ENCODE measurements at places on chromosomes 6 and 20.

DNA sequence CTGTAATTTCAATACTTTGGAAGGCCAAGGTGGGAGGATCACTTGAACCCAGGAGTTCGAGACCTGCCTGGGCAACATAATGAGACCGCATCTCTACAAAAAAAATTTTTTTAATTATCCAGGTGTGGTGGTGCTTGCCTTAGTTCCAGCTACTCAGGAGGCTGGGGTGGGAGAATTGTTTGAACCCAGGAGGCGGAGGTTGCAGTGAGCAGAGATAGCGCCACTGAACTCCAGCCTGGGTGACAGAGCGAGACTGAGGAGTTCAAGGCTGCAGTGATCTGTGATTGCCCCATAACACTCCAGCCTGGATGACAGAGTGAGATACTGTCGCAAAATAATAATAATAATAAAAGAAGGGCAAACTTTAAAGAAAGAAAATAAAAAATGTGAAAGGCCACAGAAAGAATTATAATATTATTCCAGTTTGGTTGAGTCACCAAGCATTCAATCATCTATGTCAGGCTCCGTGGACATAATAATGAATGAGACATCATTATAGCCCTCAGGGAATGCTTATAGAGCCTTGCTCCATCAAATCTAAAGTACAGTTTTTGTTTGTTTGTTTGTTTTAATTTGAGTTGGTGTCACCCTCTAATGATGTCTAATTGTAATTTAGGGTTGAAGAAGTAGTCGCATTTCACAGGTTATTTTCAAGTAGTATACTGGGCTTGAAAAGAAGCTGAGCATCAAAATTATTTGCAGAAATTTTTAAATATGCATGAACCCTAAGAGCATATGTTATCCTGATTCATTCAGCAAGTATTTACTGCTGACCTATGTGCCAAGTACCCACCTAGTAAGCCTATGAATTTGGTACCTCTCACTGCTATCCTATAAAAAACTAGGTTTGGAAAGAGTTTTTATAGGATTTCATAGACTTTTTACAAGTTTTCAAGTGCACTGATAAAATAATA is 15.1 kb downstream of the GLYATL3 start:
- no peak for DNase-seq

DNA sequence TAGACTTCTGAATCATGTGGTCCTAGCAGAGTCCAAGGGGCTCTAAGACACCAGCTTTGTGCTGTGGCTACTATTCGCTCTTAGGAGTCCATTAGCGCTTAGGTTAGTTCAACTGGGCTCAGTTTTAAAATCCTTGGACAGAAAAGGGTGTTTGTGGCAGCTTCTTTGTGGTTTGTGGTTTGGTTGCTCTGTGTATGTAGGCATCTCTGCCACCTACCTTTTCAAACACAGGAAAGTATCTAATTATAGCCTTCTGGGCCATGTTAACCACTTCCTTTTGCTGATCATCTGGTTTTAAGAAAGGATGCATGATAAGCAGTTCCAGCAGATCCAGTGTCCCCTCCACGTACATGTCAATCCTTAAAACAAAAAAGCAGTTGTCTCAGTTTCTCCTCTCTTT is 10.8 kb downstream of the GSTA4 start:
- DNase-seq = no peak

- no peak for DNase-seq
These were observed 11.4 kb downstream of the HLA-E start for GRCh38 chr6:30500421-30501355.

DNA sequence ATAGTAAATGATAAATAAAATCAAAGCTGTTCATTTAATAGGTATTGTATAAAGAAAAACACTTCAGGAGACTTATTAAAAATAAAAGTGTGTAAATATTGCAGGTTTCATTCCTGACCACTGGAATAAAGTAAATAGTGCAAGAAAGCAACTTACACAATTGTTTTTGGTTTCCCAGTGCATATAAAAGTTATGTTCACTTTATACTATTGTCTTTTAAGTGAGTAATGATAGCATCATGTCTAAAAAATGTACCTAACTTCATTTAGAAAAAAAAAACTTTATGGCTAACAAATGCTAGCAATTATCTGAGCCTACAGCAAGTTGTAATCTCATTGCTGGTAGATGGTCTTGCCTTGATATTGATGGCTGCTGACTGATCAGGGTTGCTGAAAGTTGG is 726.6 kb upstream of the POU3F2 start:
- DNase-seq = no peak

GRCh38 chr6:65259059-65259458 is 448.0 kb downstream of the EYS start:
- no peak for DNase-seq

DNA sequence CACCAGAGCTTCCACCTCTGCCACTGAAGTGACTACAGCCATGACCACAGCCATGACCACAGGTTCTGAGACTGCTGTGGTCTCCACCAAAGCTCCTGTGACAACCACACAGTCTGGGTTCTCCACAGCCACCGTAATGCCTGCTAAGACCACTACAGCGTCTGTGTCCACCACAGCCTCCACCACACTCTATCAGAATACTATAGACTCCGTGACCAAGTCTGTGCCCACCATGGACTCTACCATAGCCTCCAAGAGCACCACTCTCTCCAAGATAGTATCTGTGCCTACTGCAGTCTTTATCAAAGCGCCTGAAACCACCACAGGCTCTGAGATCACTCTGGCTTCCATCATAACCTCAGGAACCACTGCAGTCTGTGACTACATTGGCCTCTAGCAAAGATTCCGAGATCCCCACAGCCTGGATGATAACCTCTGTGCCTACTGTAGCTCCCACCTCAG is 18.3 kb upstream of the MUC21 start:
- no peak for DNase-seq

DNA sequence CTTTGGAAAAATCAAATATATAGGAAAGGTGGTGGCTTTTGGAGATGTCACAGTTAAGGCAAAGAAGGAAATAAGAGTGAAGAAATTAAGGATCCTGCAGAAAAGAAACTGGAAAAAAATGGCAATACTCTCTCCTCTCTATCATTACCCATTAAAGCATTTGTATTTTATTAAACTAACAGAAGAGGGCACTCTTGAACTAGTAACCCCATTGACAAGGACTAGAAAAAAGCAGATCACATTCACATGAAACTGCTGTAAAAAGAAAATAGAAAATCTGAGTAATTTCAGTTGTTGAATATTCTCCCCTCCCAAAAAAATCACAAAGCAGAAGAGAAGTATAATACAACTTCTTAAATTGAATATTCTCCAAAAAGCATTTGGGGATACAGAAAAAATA is 104.1 kb upstream of the SLC35B3 start:
- no peak for DNase-seq

- no peak for DNase-seq
These were observed 191.3 kb upstream of the ARG1 start for GRCh38 chr6:131381709-131382093.

GRCh38 chr6:166672624-166673206 is 45.7 kb upstream of the RPS6KA2 start:
- no peak for DNase-seq

Measured in testis (tissue), 5 donors.